ENCODE measurements at places on chromosomes 11 and 22.

DNA sequence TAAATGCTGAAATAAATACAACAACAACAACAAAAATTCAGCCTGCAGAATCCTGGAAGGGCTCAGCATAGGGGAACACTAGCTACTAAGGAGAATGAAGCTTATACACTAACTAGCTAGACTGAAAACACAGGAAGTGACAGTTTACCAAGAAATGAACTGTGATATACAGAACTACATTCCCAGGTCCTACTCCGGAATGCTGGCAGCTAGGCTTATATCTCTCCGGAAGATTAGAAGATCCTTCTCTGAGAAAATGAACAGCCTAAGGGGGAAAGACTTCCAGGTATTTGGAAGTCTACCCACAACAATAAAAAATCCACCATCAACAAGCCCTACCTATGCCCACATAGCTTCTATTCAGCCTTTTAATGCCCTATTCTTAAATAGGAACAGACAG is 31.0 kb downstream of the CCDC34 start:
- DNase-seq: no peak

GRCh38 chr11:86244063-86244521 is 461 bp upstream of the EED start:
- DNase-seq: peak; percentile 92

DNA sequence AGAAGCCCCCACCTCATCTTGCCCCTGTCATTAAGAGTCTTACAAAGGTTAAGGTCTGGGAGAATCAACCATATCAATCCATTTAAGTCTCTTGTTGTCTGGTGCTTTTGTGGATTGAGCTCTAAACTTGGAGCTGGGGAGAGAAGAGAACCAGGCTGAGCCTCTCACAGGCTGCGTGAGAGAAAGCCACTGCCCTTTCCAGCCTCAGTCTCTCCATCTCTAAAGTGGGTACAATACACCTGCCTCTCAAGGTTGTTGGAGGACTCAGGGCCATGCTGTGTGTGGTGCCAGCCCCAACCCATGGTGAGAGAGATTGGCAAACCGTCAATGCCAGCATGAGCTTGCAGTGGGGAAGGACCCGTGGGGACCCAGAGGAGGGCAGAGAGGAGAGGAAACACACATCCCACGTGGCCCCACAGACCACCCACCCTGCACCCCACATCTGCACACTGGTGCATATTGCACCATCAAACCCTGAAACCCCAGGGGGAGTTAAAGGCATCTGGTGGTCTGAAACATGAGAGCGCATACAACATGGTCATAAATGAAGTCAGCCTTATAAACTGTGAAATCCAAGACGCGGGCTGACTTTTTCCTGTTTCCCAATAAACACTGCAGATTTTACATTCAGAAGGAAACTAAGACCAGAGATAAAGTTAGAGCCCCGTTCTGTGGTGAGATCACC is 27.5 kb upstream of the FBLN1 start:
- DNase-seq: no peak

- no peak for DNase-seq
Observed at GRCh38 chr11:111819161-111819828, 52.1 kb downstream of the ALG9 start.

DNA sequence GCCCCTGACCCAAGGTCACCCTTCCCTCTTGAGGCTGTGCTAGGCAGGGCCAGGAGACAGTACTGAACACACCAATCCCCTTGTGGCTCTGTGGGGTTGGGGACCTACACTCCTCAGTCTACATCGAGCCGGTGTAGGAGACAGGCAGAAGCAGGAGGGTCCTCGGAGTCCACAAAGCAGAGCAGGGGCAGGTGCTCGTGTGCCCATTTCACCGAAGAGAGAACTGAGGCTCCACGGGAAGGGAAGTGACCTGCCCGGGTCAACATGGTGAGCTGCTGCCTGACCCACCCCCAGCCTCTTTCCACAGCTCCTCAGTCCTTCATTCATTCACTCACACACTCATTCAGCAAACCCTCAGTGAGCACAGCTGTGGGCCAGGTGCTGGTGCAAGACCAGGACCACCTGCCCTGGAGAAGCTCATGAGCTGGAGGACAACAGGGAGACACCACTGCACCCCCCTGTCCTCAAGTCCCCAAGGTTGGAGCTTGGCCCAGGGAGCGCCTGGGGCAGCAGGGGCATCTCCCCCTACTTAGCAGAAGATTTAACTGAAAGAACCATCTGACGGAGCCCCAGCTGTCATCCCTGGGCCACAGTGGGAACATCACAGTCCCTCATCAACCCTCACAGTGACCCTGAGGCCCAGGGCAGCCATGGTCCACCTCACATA is 127.3 kb downstream of the MED15 start:
- DNase-seq: no peak

- DNase-seq: no peak
Observed at GRCh38 chr22:48394787-48395186, 1432.9 kb downstream of the BRD1 start.

DNA sequence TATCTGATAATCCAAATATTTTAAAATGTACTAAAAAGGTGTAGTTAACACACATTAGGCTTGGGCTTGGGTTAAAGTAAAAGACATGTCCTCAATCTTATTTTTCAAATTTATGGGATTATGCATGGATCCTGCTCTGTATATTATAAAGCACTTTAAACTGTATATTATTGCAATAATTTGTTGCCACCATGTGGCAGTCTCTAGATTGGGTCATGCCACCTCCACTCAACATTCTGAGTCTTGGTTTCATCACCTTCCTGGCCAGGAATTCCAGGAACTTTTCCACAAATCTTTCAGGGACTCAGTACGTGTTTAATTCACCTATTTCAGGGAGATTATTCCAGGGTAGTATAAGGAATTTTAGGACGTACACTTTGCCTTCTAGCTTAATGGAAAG is 695.5 kb downstream of the FAM181B start:
- no peak for DNase-seq

DNA sequence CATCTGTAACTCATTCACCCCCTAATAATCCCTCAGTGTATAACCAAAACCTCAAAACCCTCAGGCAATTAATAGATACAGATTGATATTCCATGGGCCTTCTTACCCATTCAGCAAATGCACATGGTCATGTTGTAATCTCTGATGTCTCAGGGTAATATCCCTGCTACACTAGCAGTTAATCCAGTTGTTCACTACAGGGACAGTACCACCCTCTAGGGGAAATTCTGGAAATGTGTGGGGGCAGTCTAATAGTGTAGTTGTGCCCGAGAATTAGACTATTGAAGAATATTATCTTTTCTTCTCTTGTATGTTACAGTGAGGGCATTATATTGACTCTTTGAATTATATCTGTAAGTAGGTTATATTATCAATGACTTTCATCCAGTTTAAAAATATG is 175.4 kb downstream of the CWF19L2 start:
- DNase-seq: no peak

DNA sequence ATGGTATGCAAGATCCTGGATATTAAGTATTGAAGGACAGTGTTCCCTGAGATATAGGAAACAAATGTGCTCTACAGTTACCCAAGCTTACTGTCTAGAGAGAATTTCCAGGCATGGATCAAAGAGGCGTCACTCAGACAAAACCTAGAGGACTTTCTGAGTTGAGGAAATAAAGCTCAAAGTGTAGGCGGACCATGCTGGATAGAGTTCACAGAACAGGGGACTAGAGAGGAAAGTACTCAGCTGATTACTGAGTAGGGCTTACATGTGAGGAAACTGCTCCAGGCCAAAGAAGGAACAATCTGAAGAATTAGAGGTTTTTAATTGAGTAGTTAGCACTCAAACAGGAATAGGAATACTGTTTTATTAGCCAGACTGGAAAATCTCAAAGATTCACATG is 193.3 kb downstream of the TMEM135 start:
- no peak for DNase-seq

DNA sequence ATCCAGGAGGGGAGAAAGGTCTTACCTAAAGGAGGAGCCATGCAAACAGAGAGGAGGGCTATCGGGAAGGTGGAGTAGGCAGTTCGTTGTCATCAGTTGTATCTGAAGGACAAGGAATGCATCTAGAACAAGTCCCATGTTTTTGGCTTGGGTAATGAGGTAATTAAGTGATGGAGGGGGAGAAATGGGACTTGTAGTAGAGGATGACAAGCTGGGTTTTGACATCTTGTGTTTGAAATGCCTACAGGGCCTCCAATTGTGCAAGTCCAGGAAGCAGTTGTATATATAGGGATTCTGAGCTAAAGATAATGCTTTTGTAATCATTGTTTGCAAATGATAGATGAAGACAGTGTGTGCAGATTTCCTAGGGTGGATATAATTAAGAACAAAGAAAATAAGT is 622.8 kb downstream of the NTM start:
- DNase-seq: no peak

GRCh38 chr11:64055077-64055476 is 19.3 kb downstream of the FLRT1 start:
- no peak for DNase-seq

DNA sequence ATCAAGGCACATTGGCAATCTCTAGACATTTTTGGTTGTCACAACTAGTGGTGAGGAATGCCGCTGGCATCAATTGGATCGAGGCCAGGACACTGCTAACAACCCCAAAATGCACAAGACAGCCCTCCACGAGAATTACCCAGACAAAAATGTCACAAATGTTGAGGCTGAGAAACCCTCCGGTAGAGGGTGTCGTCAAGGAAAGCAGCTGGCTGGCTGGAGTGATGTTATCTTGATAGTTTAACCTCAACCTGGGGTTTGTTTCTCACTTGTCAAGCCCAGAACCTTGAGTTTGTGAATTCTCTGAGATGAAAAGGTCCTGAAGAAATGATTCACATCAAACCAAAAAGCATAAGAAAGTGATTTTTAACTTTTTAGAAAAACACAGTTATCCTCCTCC is 21.1 kb upstream of the TMPRSS13 start:
- peak; percentile 65 for DNase-seq

DNA sequence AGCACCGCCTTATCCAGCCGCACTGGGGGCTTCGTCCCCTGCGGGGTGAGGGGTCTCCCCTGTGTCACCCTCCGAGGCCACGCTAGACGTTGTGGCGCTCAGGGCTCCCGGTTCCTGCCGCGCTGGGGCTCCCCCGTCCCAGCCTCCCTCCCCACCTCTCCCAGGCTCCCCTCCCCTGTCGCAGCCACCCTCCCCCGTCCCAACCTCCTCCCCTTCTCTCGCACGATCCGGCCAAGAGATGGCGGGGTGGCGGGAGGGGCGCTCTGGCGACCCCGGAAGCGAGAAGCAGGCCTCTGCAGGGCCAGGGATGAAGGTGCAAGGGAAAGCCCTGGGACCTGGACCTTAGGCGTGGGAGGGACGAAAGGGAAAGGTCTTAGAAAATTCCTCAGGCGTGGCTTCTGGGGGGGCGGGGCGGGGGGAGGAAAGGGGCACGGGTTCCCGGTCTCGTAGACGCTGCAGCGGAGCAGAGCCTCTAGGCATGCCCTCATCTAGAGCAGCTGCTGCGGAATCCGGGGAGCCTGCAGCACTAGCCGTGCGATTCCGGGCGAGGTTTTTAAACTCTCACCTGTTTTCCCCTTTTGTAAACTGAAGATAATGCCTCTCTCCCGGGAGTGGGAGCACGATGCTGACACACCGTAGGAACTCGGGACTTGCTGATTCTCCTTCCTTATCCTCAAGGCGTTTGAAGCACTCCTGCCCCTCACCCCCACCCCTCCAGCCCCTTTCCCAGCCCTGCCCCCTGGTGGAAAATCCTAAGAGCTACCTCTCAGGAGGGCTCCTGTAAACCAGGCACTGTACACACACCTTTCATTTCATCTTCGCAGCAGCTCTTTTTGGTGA is 14.4 kb downstream of the KCNJ5 start:
- DNase-seq: peak; percentile 59

- no peak for DNase-seq
Observed at GRCh38 chr11:66892911-66893310, 36.0 kb downstream of the LRFN4 start.

DNA sequence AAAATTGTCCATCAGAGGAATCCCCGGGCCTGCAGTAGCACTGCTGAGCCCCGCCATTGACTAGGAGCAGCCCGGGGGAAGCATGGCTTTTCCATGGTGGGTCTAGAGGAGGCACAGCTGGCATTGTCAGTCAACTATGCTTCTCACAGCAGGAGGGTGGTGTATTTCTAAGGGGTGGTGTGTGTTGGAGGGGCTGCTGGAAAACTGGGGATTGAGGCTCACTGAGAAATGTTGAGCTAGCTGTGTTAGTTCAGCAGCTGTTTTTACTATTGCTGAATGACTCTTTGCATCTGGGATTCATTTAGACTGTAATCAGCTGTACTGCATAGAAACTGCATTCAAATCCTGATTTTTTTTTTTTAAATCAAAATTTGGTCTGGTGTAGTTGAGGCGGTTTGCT is 5.6 kb downstream of the DDX10 start:
- DNase-seq: no peak

DNA sequence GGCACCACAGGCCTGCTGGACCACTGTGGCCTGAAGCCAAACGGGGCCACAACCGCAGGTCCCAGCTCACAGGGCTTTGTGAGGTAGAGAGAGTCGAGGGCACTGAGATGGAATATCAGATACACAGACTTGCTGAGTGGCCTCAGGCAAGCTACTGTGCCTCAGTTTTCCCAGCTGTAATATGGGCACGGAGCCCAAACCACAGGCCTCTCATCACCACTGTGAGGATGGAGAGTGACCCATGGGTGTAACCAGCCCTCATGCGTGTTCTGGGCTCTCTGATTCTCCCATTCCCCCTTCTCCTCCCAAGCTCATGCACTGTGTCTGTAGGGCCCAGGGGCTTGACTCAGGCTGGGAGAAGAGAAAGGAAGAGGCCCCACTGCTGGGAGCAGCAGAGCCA is 4.2 kb downstream of the UNC93B1 start:
- no peak for DNase-seq

DNA sequence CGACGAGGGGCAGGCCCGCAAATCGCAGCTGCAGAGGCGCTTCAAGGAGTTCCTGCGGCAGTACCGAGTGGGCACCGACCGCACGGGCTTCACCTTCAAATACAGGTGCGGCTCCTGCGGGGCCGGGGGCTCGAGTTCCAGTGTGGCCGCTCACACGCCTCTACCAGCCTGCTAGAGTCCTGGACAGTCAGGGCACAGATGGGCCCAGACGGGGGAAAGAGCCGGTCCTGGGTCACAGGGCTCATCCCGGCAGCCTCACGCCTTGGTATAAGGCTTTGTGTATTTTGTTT is 506 bp downstream of the MCM5 start:
- peak; percentile 47 for DNase-seq

Measured in stimulated activated CD4-positive, alpha-beta T cell treated with anti-CD3 and anti-CD28 coated beads, Interleukin-15, amount 100 ng/mL, for 24 hours (primary cell).